NCI-H1105 treated with DMSO at 0.1 percent for 48 hours (cell line): ENCODE measurements at places on chromosomes 2 and 18.

GRCh38 chr18:48460929-48461583, 51.9 kb upstream of the ZBTB7C start:
- DNase-seq, result peak; percentile 7

- DNase-seq, result no peak
Measured at GRCh38 chr2:85423525-85423924, 5.0 kb downstream of the SH2D6 start.

GRCh38 chr2:153864022-153864421, 7.7 kb upstream of the GALNT13 start:
- no peak for DNase-seq

- peak; percentile 20 for DNase-seq
Measured at GRCh38 chr18:37364237-37364636, 201.4 kb downstream of the CELF4 start.

DNA sequence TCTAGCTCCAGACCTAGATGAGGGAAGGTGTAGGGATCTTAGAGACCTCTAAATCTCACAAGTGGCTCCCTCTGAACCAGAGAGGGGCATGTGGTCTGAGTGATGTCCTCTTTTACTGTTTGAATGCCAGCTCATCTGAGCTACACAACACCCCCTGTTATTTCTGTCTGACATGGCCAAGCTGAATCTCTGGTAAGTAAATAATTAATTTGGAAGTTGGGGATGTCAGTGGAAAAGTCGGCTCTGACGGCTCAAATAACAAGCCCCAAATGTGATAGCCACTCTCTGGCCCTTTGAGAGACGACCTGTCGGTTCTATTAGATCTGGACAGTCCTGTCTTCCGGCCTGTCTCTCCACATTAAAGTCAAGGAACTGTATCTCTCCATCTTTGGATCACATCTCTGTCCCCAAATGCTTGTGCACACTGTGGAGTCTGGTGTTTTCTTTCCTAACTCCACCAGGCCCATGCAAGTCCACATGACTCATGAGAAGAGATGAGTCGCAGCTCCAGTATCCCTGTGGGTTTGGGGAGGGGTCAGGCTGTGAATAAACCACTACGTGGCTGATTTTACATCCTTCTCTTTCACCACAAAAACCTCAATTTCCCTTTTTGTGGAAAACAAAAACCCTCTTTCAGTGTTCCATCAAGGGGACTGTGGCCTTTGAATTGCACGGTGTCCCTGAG, 52.5 kb downstream of the SETBP1 start:
- DNase-seq, result no peak

DNA sequence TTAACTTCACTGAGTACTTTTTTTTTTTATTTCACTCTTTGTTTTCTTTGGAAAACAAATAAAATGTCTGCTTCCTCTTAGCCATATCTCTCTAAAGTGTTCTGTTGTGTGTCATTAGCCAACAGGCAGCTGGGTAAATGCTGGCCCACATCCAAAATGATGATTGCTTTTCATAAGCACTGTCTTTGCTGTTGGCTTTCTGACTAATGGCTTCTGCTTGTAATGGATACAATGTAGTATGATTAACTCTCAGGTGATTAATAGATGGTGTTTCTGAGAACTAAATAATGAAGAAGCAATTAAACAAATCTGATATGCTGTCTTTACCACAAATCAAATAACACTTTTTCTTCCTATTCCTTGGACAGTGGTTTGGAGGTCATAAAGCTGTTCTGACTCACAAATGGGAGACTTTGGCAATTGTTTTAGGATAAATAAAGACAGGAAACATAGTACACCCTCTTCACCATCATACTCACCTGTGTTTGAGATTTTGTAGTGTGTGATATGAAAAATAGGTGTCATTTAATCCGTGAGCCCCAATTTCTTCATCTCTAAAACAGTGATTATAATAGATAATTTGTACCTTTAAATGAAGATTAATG, 888.4 kb downstream of the TSN start:
- peak; percentile 98 for DNase-seq

DNA sequence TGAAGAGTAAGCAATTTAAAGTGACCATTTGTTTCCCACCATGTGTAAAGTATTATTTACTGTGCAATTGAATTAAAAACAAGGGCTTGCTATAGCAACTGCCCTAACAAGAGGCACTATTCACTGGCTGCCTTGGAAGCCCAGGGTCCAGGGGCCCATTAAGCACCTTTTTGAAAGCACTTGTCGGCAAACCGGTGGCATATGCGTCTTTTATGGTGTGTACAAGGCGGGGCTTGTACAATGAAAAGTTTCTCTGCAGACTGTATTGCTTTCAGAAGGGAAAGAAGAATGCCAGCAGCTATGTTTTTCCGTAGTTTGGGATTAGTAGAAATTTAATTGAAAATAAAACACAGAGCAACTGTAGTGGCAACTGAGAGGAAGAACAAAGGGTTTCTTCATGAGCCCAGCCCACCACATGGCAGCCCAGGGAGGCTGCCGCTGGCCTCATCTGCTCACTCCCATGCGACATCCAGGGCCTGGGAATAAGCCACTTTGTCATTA, 279.5 kb upstream of the PARD3B start:
- peak; percentile 88 for DNase-seq

DNA sequence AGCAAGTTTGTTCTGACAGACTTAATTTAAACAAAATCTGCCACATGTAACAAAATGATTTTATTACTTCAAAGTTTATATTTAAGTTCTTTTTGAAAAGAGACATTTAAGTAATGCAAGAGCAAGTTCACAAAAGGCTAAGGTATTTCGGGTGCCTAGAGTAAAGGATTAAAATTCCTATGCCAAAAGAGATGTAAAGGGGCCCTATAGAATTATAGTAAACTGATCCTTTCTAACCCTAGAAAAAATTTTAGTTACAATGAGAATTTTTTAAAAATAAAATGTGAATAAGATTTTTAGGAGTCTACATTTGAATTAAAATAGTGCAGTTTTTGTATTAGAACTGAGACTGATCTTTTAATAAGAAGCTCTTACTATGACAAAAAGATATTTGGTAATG, 147.1 kb downstream of the PLEKHA3 start:
- no peak for DNase-seq

- DNase-seq, result no peak
Measured at GRCh38 chr2:144424559-144425240, 95.2 kb downstream of the ZEB2 start.

DNA sequence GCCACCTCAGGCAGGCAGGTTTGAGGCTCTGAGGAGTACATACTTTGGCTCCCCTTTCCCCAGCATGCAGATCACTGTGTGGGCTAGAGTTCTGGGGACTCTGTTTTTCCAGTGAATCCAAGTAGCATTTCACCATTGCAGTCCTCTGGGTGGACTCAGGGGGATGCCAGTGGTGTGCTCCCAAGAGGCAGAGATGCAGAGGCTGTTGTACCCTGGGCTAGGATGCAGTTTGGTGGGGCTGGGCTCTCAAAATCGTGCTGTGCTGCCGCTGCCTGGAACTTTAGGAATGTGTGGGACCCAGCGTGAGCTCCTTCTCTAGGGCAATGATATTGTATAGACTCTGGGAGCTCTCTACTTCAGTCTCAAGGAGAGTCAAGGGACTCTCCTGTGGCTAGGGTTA, 104.9 kb downstream of the MYO3B start:
- DNase-seq, result no peak

DNA sequence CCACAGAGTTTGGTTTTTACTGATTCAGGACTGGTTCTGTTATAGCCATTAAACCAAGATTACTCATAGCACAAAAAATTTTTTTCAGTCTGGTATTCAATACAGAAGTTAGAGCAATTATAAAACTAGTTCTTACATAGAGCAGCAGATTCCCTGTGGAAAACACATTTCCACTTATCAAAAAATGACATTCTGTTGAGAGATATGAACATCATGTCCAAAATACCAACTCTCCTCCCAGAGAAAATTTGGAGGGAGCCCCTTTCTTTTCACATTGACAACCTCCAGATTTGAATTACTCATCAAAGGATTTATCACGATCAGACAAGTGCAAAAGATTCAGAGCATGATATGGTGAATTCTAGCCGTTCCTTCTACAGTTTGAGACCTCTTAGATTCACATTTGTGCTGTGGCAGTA, 126.8 kb upstream of the SERPINE2 start:
- DNase-seq, result no peak

DNA sequence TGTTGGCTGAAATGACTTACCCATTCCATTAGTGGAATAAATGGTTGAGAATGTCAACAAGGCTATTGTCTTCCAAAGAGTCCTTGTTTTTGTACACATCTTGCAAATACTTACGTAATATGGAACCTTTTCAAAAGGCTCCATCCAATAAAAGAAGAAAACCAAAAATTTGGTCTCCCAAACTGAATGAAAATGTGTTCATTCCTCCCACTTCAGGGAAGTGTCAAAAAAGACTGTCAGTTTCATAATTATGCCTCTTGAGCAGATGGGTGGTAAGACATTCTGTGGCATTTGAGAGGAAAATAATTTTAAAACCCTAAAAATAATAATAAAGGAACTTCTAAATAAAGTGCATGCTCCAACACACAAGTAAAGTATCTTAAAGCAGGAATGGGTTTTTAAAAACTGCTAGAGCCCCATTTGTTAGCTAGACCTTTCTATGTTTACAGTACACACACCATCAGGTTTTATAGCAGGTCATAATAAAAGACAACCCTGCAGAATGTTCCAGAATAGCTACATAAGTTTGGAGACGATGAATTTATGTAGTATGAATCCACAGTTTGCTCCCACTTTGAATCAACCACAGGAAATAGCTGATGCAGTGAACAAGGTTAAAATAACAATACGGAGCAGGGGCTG, 843.7 kb downstream of the LRRTM4 start:
- DNase-seq, result no peak

DNA sequence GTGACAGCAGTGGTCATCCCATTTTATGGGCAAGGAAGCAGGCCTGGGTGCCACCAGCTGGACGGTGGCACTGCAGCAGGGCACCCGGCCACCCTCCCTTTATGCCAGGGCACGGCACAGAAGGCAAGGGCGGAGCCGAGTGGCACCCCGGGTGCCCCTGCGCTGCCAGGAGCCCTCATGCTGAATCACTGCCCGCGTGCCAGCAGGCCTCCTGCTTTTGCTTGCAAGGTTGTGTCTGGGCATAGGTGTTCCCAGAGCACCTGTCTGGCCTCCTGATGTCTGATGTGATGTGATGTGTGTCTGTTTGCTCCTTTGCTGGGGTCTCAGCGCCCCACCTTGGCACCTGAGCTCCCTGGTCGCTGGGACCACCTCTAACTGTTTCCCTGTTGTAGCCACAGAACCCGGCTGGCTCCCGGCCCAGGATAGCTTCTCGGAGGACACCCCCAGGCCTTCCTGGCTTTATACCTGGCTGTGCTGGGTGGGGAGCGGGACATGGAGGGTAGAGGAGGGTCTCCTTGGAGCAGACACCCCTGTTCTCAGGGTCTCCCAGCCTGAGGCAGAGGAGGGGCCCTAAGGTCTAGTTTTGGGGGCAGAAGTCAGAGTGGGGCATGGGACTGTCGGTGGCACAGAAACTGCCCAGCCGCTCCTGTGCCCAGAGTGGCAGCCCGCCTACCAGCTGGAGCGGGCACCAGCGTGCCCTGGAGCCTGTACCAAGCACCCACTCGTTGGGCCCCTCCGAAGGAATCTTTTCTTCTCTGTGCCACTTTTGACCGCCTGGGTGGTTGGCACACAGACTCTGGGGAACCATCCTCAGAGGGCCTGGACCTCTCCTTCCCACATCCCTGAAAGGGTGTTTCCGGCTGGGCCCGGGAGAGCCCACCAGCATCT, 3.6 kb downstream of the GPC1 start:
- DNase-seq, result no peak

GRCh38 chr2:208062961-208063360, 37.6 kb upstream of the PLEKHM3 start:
- no peak for DNase-seq

DNA sequence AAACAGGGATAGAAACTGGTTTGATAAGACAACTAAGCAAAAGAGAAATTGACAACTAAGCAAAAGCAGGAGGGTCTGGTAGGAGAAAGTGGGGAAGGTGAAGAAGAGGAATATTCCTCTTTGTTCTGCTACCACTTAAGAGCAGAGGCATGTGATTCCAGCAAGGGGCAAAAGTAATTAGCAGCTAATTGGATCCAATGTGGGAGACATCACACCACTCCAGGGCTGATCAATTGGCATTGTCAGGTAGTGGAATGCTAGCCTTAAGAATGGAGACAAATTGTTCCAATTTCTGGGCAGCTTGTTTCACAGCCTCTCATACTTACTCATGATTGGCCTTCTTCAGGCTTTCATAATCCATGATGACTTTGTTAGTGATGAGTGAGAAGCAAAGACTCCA, 547.1 kb upstream of the GCFC2 start:
- DNase-seq, result no peak

- no peak for DNase-seq
Measured at GRCh38 chr2:66926594-66927112, 470.5 kb upstream of the ETAA1 start.

DNA sequence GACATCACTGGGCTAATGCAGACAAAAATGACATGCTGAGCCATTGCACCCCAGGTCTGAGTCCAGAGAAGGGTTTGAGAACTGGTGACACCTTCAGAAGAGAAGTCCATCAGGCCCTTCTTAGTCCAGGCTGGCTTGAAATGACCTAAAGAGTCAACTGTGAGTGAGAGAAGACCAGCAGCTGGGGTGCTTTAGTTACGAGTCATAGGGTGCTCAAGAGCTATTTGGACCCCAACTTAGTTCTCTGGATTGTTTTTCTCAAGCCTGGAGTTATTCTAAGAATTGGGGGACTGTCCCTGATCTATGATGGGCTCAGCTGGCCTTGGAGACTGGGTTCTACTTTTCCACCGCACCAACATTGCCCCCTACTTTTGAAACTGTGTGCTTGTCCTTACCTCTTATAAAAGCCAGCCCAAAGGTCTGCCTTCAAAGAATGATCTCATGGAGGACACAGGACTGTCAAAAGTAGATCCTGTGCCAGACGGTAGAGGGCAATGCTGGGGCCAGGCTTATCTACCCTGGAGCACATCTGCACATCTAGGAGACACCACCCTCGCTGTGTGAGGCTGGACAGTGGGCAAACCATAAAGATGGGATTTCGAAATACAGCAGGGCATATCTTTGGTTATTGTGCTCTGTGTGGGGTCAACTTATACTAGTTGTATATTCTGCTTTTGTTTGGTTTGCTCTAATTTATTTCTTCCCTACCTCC, 333.0 kb upstream of the SLC14A2 start:
- no peak for DNase-seq

DNA sequence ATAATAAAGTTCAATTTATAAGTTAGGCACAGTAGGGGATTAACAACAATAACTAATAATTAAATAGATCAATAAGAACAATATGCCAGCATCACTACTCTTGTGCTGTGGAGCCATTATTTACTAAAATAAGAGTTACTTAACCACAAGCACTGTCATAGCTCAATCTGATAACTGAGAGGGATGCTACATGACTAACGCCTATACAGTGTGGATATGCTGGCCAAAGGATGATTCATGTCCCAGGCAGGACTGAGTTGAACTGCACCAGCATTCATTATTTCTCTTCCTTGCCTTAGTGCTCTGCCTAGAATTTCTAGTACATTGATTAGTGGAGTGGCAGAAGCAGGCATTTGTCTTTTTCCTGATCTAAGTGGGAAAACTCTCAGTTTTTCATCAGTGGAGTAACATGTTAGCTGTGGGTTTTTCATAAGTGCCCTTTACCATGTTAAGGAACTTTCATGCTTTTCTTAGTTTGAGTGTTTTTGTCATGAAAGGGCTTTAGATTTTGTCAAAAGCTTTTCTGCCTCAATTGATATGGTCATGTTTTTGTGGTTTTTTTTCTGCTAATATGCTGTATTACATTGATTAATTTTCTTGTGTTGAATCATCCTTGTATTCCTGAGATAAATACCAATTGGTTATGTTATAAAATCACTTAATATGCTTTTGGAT, 21.7 kb downstream of the KIAA1328 start:
- DNase-seq, result no peak
